Stimulated activated CD4-positive, alpha-beta T cell treated with anti-CD3 and anti-CD28 coated beads, Interleukin-15, amount 100 ng/mL, for 1 hour (primary cell): ENCODE measurements at places on chromosomes 3 and 15.

- no peak for DNase-seq
Observed at GRCh38 chr3:135499426-135499825, 466.1 kb upstream of the PPP2R3A start.

GRCh38 chr3:23112491-23112890 is 90.6 kb upstream of the UBE2E2 start:
- DNase-seq: no peak

DNA sequence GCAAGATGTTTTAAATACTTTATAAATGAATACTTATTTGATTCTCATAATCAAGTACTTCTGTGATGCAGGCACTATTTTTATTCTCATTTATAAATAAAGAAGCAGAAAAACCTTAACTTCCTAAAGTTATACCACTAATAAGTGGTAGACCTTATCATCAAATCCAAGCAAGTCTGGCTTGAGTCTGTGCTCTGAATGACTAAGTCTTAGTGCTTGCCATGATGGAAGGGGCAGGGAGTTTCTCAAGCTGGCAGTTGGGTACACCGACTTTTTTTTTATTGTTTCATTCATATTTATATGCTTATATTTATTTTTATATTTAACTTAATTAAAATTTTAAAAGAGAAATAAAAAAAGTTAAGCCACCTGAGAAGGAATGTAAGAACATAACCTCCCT is 23.6 kb downstream of the SLMAP start:
- no peak for DNase-seq

DNA sequence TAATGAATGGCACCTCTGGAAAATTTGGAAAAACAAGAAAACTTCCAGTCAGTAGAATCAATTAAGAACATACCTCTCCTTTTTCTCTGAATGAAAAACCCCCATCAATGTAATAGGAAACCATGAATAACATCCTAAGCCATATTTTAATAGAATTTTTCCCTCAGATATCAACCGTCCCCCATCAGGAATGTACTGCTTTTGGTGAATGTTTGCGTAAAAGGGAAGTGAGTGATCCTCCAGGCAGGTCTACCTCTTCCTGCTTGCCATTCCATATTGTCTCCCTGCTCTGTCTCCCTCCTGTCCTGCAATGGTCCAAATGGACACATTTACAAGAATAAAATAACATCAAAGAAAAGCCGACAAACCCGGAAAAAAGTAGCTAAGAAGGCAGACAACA is 30.8 kb downstream of the LAMP3 start:
- no peak for DNase-seq

DNA sequence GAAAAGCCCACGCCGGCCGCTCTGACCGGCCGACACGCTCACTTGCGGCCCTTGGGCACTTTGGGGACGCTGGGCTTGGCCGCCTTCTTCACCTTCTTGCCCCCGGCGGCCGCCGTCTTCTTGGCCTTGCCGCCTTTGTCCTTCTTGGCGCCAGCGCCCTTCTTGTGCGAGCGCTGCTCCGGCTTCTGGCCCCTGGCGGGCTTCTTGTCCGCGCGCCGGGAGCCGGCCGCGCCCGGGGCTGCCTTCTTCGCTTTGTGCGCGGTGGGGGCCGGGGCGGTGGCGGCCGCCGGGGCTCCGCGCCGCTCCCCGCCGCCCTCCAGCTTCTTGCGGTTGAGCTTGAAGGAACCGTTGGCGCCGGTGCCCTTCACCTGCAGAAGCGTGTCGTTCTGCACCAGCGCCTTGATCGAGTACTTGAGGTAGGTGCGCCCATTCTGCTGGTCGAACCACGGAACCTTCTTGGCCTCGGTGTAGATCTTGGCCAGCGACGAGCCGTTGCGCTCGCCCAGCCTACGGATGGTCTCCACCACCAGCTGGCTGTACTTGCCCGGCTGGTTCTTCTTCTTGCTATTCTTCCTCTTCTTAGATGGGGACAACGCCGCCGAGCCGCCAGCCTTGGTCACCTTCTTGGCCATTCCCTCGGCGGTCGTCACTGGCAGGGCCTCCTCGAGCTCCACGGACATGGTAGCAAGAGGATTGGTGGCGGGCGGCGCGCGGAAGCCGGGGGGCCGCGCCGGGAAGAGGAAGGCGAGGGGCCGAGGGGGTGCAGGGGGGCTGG is 36.7 kb downstream of the HMCES start:
- no peak for DNase-seq

DNA sequence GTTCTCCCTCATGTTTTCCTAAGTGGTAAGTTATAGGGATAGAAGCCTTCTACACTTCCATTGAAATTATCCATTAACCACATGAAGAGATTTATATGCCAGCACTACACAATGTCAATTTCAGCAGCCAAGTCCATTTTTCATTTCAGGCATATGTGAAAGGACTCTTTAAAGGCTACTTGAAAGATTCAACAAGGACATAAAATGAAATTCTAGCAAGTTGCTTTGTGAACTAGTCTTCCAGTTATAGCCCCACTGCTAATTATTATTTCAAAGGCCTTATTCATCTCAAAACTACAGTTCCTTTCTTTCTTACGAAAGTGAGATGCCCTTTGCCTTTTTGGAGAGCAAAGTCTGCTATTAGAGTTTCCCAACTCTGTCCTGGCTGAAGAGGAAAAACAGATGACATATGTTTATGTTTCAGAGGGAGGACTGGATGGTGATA is 66.0 kb upstream of the SLC2A2 start:
- DNase-seq: no peak

- no peak for DNase-seq
Observed at GRCh38 chr15:58165661-58166060, 27.5 kb downstream of the AQP9 start.

- no peak for DNase-seq
Observed at GRCh38 chr3:134066651-134067530, 37.2 kb upstream of the SLCO2A1 start.

- no peak for DNase-seq
Observed at GRCh38 chr3:37737134-37737533, 124.5 kb upstream of the CTDSPL start.

- DNase-seq: no peak
Observed at GRCh38 chr3:114370537-114371174, 76.8 kb downstream of the TIGIT start.

GRCh38 chr3:190995156-190995555 is 132.7 kb upstream of the GMNC start:
- DNase-seq: no peak

GRCh38 chr3:118544458-118544857 is 490.2 kb downstream of the IGSF11 start:
- DNase-seq: no peak

DNA sequence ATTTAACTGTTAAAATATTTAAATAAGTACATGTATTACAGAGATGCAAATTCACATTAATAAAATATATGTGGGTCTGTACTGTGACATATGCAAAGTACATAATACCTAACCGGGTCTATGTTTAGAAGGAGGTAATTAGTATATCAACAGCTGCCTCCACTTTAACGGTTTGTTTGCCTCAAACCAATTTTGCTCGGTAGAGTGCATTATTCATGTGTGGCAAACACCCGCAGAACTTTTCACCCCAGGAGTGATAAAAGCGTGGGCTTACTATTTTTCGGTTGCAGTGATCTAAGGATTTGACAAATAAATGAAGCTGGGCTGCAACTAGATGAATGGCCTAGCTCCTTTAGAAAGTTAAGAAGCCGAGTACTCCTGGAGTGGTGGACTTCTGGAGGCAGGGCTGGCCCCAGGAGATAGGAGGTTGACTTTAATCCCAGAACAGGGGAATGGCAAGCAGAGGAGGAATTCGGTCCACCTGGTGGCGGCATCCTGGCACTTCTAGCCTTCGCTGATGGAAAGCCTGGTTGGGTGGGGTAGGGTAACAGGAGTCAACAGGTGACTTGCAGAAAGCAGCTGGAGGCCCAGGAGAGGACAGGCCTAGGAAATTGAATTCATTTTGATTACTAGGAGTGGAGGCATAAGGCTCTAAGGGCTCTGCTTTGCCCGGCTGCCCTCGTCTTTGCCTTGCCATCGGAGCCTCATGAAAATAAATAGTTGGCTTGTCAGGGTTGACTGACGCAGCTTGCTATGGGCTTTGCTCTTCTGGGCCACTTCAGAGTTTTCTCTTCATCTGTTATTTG is 2.4 kb downstream of the SLCO3A1 start:
- no peak for DNase-seq
